ENCODE measurements at places on chromosomes 13 and 19. TPM values are rescaled to one million over a fixed set of nuclear protein-coding genes. Genes with fewer than 3 reads are reported as not detected.

Gene GRK1
- total RNA-seq, result 0.24 TPM

DNA sequence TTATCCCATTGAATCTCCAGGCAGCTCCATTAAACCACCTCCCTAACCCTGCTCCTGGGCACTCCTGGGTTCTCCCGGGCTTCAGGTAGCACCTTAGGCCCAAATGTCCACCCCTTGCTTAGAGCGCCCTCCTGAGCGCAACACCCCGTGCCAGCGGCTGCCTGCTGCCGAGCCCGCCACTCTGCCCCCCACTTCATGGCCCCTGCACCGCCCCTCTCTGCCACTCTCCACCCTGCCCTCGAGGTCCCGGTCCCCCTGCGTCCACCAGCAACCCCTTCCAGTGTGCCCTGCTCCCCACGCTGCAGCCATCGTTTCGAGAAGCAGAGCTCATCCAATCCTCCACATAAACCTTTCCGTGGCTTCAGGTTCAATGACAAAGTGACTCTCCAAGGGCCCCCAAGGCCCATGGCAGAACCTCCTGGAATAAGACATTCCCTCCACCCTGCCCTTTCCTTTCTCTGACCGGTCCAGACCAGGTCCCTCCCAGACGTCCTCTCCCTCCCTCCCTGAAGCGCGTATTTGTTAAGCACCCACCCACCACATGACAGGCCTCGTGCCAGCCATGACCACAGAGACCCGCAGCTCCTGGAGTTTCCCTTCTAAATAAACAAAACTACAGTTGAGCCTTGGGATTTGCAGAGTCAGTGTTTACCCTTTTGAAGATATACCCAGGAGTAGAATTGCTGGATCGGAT, 66.6 kb downstream of the ARHGEF18 start:
- no peaks in the 10 kb centered on the region for H3K27me3 ChIP-seq
- peak overlapping the region; percentile 20 for H3K4me3 ChIP-seq
- peaks cover 22% of the 10 kb centered on the region for H3K4me1 ChIP-seq
- peaks cover 4% of the 10 kb centered on the region for H3K36me3 ChIP-seq
- DNase-seq, result no peak

DNA sequence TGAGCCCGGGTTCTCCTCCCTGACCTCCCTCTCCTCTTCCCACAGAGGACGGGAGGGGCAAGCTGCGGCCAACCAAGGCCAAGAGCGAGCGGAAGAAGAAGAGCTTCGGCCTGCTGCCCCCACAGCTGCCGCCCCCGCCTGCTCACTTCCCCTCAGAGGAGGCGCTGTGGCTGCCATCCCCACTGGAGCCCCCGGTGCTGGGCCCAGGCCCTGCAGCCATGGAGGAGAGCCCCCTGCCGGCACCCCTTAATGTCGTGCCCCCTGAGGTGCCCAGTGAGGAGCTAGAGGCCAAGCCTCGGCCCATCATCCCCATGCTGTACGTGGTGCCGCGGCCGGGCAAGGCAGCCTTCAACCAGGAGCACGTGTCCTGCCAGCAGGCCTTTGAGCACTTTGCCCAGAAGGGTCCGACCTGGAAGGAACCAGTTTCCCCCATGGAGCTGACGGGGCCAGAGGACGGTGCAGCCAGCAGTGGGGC, 162.2 kb downstream of the KDM4B start:
- H3K36me3 ChIP-seq, result peaks cover 6% of the 10 kb centered on the region
- peaks cover 24% of the 10 kb centered on the region for H3K4me1 ChIP-seq

GRCh38 chr13:108586826-108587225, 42.6 kb upstream of the MYO16 start:
- H3K4me3 ChIP-seq, result no peak overlapping the region
- no peaks in the 10 kb centered on the region for H3K4me1 ChIP-seq
- H3K27me3 ChIP-seq, result peaks cover 53% of the 10 kb centered on the region
- no peak overlapping the region for H3K27ac ChIP-seq
- H3K36me3 ChIP-seq, result no peaks in the 10 kb centered on the region
- DNase-seq, result no peak

Gene STAP2
- 5.9 TPM for total RNA-seq

- DNase-seq, result no peak
- H3K27me3 ChIP-seq, result no peaks in the 10 kb centered on the region
- no peaks in the 10 kb centered on the region for H3K4me1 ChIP-seq
- no peak overlapping the region for H3K27ac ChIP-seq
- H3K4me3 ChIP-seq, result no peak overlapping the region
These were observed 1714.4 kb downstream of the OLFM4 start for GRCh38 chr13:54742984-54743383.

DNA sequence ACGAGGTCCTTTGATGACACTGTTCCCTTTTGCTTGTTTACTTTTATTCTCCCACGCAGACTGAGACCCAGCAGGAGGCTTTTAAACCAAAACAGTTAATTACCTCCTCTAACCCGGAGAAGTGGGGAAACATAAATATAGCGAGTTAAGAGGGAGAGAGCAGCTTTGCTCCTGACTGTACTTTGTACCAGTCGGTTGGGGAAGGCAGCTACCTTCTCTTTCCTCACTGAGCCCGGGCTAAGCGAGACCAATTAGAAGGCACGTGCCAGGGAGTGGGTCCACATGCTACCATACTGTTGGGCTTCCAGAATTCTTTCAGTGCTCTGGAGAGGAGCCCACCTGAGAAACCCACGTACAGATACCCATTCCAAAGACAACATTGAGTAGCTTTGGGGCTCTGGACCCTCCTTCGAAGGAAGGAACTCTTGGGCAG, 124.2 kb downstream of the ZIC5 start:
- no peaks in the 10 kb centered on the region for H3K36me3 ChIP-seq
- H3K27me3 ChIP-seq, result peaks cover 30% of the 10 kb centered on the region
- no peak overlapping the region for H3K27ac ChIP-seq
- no peak overlapping the region for H3K4me3 ChIP-seq
- no peaks in the 10 kb centered on the region for H3K4me1 ChIP-seq

DNA sequence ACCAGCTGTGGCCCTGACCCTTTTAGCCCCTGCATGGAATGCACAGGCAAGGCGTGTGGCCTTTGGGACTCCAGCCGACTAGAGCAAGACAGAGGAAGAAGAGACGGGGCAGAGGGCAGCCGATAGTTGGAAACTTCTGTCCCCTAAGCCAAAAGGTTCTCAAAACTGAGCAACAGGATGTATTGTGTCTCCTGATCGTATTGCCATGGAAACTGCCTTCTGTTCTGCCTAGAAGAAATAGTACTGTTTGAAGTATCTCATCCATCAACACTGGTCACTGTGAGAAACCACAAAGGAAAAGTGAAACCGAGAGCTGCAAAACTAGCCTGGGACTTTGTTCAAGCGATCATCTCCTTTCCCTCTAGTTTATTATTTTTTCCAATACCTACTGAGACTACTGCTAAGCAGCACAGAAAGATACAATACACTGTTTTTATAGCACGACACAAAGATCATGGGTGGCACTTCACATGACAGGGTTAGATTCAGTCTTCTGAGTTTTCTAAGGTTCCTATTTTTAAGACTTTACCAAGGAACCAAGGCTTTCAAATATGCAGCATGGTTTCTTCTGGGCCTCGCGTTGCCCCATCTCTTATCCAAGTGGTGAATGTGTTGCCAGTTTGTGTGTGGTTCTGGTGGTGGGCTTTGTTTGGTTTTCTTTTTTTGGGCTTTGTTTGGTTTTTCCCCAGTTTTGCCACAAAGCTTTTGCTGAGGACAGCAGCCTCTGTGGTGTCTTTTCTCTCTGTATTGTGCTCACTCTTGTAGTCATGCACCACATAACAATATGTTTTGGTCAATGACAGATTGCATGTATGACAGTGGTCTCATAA, 49.3 kb upstream of the GPR183 start:
- peaks cover 16% of the 10 kb centered on the region for H3K36me3 ChIP-seq
- peak overlapping the region; percentile 92 for H3K27ac ChIP-seq
- H3K4me3 ChIP-seq, result peak overlapping the region; percentile 51
- peaks cover 34% of the 10 kb centered on the region for H3K4me1 ChIP-seq

Data from osteocyte (in vitro differentiated cells).